Activated T-cell treated with anti-CD3 and anti-CD28 coated beads, Interleukin-2, amount 50 U/mL, for 4 hours (primary cell): ENCODE measurements at places on chromosomes 1 and 21.
A peak's percentile ranks its signal among the peaks of the same experiment; 100 is the strongest.

DNA sequence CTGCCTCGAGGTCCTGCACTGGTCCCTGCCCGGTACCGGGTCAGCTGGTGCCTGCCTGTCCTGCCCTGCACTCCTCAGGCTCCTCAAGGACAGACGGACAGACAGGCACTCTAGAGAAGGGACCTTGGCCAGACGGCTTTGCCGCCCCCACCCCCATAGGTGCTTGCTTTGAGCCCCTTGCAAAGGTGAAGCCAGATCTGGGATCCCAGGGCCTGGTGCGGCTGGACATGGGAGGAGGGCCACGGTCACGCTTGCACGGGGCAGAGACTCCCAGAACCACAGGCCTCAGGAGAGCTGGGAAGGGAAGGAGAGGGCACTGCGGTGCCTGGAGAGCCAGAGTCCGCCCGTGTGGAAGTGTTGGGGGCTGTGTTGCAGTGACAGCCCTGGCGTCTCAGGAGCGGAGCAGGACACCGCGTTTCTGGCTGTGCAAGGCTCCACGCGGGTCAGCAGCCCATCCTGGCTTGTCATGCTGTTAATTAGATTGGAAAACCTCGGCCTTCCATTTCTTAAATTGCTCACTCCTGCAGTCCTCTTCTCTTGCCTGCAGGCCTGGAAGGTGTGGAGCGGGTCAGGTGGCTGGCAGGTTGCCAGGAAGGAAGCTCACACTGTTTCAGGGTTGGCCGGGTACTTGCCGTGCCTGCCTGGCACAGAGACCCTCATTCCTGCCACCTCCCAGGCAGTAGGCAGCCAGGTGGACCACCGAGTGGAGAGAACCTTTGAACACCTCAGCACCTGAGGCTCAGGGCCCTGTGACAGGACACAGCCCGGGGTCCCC lies 16.3 kb downstream of the COL18A1 start:
- no peak for DNase-seq

GRCh38 chr21:16605597-16605996 lies 875.8 kb downstream of the USP25 start:
- no peak for DNase-seq

DNA sequence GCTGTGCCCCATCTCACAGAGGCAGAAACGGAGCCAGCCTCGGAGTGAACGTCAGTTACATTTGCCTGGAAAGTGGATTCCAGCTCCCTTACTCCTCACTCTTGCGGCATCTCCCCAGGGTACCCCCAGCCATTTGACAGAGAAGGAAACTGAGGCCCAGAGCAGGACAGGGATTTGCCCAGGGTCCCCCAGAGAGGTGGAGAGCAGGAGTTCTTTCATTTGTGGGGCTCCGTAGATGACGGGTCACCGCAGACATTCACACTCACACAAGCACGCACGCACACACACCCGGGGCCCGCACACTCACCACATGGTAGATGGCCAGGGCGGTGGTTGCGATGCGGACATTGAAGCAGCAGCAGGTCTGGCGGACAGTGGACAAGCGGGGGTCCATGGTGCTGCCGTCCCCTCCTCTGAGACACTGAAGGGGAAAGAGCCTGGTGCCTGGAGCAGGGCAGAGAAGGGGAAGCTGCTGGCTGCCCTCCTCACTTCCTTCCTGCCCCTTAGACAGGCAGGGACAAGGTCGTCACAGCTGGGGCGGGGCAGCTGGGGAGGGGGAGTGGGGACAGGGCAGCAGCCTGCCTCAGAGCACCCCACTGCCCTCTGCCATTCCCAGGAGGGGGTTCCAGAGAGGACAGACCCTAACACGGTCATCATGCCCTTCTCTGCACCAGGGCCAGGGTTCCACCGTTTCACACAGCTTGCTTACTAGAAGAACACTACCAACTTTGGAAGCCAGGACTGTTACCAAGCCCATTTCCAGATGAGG lies at the start of gene LAPTM5:
LAPTM5 (minus strand) TSS at position 423 of the 769 bp plus-strand sequence; CDS start at position 394, 29 bp downstream.
- DNase-seq, result peak; percentile 49

DNA sequence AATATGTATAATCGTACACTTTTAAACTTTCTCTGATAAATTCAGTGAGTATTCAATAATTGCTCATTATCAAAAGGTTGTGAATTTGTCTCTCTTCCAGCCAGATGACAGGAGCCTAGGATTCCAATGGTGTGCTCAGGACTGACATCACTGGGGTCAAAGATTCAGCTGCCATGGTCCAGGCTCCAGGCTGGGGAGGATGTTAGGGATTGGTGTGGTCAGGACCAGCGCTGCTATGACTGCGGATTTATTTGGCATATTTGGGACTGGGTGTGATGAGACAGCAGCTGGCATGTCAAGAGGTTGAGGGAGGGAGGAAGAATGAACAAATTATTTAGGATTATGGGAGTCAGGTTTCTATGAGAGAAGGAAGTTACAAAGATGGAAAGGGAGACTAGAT lies 48.2 kb upstream of the ABCA4 start:
- DNase-seq, result no peak

- DNase-seq, result peak; percentile 66
These were observed 70.4 kb upstream of the TARDBP start for GRCh38 chr1:10941891-10942541.

- DNase-seq, result no peak
These were observed 182.9 kb upstream of the CSF3R start for GRCh38 chr1:36665478-36666080.

- DNase-seq, result no peak
These were observed 38.2 kb downstream of the ZBTB17 start for GRCh38 chr1:15937706-15938168.

DNA sequence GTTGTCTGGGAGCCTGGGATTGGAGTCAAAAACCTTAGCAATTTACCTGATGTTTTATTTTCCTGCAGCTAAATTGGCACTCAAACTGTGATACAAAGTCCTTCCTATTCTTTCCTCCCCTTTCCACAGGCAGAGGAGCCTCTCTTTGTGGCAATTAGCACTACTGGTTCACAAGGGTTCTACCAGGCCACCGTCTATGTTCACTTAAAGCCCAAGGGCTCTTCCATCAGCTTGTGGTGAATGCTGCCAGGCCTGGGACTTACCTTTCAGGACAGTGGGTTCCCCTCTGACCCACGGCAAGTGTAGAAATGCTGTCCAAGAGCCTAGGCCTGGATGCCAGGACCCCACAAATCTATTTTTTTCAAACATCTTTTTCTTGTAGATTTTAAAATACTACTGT lies 251.9 kb upstream of the B3GALT2 start:
- DNase-seq, result no peak

GRCh38 chr1:201408176-201408833 lies 9.2 kb upstream of the LAD1 start:
- DNase-seq, result peak; percentile 61

GRCh38 chr1:78387871-78388270 lies 102.9 kb upstream of the PTGFR start:
- DNase-seq, result no peak

DNA sequence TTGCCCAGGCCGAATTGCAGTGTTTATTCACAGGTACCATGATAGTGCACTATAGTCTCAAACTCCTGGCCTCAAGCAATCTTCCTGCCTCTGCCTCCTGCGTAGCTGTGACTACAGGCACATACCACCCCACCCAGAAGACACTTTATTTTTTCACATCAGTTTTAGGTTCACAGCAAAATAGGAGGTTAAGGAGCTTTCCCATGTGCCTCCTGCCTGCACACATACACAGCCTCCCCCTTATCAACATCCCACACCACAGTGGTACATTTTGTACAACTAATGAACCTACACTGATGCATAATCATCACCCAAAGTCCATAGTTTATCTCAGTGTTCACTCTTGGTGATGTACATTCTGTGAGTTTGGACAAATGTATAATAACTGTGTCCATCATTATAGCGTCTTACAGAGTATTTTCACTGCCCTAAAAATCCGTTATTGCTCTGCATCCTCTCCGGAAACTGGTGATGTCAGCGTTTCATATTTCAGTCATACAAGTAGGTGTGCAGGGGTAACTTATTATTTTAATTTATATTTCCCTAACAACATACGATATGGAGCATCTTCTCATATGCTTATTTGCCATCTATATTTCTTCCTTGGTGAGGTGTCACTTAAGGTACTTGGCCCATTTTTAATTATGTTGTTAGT lies 23.2 kb downstream of the OR13G1 start:
- no peak for DNase-seq

DNA sequence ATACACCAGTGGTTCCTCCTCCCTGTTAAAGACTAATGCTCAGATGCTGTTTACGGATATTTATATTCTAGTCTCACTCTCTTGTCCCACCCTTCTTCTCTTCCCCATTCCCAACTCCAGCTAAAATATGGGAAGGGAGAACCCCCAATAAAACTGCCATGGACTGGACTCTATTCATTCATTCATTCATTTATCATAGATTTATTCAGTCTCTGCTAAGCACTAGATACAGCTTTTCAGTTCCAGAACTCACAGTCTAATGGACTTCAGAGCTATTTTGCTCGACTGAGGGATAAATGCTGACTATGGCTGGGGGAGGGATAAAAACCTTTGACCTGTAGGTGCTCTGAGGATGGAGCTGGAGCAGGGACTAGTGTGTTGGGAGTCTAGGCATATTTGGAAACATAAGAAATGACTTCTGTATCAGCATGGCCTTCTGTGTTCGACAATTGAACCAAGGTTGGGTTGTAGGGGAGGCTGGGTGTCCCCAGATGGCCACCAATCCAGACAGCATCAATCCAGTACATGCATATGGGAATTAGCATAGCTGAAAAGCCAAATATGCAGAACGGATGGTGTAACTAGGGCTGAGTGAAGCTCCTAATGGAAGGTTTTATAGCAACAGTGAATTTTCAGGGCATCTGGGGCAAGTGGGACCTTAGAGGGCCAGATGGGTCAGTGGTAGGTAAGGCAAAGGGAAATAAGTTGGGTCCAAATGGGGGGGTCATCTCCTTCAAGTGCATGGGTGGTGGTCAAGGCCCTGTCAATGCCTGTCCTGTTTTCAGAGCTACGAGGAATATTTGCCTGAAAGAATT lies 4.1 kb downstream of the APOA2 start:
- no peak for DNase-seq

DNA sequence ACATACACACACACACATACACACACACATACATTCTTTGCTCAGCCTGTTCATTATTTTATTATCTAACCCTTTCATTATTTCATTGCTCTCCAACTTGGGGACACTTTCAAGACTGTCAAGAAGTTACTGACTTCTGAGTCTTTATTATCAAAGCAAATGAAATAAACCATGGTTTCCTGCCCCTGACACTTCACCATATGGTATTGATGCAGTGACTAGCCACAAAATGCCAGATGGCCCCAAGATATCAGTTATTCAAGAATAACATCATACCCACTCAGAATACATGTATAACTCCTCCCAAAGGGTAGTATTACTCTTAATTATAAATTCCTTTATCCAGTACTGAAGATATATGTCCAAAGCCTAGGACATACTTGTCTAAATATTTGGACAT lies 197.3 kb downstream of the MRPL39 start:
- no peak for DNase-seq

GRCh38 chr1:46094471-46095005 lies 37.9 kb downstream of the PIK3R3 start:
- DNase-seq, result no peak

DNA sequence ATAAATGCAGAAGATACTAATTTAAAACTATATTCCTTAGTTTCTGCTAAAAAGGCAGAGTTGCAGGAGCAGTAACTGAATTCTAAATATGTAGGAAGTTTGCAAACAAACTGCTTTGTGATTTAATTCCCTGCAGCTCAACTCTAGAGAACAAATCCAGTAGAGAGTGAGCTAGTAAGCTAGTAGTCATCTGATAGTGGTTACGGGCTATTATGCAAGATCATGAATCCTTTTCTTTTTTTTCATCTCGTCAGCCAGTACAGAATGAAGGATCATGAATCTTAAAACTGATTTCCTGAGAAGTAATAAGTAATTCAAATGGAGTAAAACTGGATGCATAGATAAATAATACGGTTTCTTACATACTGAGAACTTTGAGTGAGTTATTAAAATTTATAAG lies 3.3 kb downstream of the DPH5 start:
- no peak for DNase-seq

- DNase-seq, result no peak
These were observed 6.7 kb upstream of the GPR25 start for GRCh38 chr1:200866116-200866515.

DNA sequence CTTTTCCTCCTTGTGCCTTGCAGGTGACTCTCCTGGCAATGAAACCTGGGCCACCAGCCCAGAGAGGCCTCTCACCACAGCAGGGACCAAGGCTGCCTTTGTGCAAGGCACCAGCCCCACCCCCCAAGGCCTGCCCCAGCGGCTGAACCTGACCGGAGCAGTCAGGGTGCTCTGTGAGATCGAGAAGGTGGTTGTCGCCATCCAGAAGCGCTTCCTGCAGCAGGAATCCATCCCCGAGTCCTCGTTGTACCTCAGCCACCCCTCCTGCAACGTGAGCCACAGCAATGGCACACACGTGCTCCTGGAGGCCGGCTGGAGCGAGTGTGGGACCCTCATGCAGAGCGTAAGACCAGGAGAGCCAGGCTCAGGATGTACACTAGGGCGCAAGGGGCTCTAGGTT lies 51.7 kb downstream of the UMODL1 start:
- DNase-seq, result no peak

- DNase-seq, result no peak
These were observed 12.1 kb upstream of the ZDHHC18 start for GRCh38 chr1:26814377-26814776.

- no peak for DNase-seq
These were observed 72.8 kb upstream of the PAX7 start for GRCh38 chr1:18557621-18558465.

GRCh38 chr1:18748435-18748834 lies 111.0 kb downstream of the TAS1R2 start:
- no peak for DNase-seq

DNA sequence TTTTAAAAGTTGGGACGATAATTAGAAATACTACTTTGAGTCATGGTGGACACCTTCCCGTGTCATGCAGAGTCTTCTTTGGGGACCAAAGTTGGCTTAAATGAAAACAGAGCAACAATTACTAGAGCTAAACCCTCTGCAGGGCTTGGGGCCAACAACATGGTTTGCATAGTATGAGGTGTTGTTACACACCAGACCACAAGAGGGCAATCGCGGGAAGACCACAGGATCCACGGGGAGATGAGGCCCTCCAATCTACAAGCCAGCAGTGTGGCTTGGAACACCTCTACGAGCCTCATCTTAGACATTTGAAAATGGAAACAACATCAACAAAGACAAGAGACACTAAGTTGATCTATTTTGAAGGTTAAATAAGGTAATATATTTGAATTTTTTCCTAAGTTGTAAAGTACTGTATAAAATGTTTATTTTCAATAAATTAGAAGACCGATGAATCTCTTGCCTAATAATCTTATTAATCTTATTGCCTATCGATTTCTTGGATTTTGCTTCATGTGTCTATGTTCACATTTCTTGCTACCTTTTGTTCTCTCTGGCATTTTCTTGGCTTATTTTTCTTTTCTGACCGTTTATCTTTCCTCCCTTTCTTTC lies 8.2 kb upstream of the SMCP start:
- DNase-seq, result peak; percentile 28

- no peak for DNase-seq
These were observed 82.0 kb downstream of the UCHL5 start for GRCh38 chr1:192977089-192977706.
